ENCODE measurements at places on chromosomes 5 and 9.

GRCh38 chr5:53392073-53392472 lies 88.4 kb upstream of the FST start:
- no peak for DNase-seq

DNA sequence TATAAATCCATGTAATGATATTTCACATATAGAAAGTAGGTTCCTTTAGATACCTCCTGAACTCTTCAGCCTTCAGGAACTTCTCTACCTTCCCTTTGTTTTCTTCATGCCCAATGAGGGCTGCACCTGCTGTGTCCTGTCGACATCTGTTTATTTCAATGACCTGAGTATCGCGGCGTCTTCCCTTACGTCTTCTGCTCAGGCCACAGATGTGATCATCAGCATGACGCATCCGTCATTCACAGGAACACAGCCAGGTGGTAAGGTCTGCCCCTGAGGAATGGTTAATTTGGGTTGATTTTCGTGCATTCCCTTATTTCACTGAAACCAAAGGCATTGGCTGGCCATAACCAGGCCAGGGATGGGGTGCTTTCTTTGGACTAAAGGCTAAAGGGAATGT lies 217.1 kb downstream of the MED10 start:
- no peak for DNase-seq

- no peak for DNase-seq
Measured at GRCh38 chr5:56072863-56073766, 78.4 kb upstream of the IL6ST start.

- DNase-seq = peak; percentile 75
Measured at GRCh38 chr9:124780060-124780756, 3.3 kb downstream of the OLFML2A start.

DNA sequence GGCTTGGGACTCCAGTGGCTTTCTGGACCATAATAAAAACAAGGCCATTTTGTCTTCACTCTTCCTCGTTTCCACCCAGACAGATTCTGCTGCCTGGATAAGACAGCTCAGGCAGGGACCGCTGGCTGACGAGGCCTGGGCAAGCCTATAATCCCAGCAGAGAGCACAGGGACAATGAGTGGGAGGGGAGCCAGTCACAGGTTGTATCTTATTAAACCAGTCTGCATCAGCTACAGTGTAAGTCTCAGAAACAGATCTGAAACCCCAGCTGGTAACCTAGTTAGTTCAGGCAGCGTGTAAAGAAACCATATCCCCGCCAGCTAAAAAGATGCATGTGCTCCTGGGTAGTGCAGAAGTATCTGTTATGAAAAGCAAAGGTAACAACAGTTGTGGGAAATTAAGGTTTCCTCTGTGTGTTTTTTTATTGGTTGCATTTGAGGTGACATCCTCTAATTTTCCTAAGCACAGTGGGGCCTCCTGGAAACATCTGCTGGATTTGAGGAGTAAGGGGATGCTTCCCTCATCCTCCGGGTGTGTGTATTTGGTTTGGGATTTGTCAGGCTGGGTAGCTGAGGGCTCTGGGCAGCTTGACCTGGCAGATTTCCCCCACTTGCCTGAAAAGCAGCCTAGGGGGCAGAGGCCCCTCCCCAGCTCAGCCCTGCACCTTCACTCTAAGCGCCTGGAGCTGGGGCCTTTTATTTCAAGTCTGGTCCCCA lies 15.2 kb upstream of the TAL2 start:
- no peak for DNase-seq

DNA sequence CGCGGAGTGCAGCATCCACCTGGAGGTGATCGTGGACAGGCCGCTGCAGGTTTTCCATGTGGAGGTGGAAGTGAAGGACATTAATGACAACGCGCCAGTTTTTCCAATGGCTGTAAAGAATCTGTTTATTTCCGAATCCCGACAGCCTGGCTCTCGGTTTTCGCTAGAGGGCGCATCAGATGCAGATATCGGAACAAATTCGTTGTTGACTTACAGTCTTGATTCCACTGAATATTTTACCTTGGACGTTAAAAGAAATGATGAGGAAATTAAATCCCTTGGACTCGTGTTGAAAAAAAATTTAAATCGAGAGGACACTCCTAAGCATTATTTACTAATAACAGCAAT lies 611 bp downstream of the PCDHA3 start:
- no peak for DNase-seq

GRCh38 chr5:14749579-14750101 lies 85.1 kb downstream of the OTULIN start:
- no peak for DNase-seq

- no peak for DNase-seq
Measured at GRCh38 chr5:56329652-56330051, 96.5 kb upstream of the ANKRD55 start.

DNA sequence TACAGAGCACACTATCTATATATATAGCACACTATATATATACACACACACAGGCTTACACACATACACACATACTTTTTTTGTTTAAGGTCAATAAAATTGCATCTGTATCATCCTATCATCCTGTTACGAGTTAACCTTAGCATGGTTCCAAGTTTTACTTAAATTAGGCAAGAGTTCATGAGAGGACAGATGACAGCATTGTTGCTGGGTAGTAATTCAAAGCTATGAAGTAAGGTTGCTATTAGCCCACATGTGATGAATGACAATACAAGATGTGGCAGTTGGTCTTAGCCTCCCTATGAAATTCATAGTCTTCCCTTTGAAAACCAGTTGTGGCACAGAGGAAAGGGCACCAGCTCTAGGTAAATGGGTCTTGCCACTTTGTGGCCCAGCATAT lies 438.1 kb downstream of the ACTL7B start:
- DNase-seq = no peak

GRCh38 chr9:126788046-126788445 lies 16.8 kb upstream of the ZBTB43 start:
- no peak for DNase-seq

DNA sequence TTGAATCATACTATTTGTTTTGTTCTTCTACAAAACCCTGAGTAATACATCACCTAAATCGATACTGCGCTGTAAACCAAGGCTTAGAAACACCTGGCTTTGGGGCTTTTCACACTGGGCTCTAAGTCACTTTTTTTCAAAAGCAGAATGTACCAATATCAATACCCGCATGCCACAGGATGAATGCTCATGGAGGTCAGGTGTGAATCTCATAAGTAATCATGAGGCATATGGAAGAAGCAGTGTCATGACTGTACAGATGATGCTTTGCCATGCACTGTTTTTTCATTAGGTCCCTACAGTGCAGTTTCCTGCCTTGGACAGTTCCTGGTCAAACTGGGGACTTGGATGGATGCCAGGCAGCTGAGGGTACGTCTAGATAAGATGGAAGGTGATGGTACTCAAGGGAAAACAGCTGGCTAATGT lies 49.0 kb upstream of the ATG10 start:
- peak; percentile 15 for DNase-seq

DNA sequence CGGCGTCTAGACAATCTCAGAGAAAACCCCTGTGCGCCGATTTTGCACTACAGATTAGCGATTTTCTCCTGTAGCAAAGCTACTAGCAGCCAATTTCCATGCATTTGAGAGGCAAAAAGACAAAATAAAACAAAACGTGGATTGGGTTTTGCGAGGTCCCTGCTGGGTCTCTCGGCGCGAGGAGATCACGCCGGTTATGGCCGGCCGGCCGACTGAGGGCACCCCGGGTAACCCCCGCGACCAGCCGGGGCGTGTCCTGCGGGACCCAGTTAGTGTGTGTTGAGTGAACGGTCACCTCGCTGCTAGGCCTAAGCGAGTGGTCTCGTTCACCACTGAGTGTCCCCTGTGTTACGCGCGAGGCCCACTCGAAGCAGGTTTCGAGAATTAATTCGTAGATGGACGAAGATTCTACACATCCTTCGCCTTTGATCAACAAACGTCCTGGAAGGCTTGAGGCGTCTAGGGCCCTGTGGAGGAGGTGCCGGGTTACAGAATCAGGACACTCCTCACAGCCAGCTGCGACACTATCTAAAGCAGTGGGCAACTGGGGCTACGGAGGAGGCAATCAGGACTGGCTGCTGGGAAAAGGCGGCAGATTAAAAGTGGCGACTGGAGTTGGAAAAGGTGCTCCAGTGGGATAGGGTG lies 764 bp upstream of the VDAC1 start:
- peak; percentile 51 for DNase-seq

DNA sequence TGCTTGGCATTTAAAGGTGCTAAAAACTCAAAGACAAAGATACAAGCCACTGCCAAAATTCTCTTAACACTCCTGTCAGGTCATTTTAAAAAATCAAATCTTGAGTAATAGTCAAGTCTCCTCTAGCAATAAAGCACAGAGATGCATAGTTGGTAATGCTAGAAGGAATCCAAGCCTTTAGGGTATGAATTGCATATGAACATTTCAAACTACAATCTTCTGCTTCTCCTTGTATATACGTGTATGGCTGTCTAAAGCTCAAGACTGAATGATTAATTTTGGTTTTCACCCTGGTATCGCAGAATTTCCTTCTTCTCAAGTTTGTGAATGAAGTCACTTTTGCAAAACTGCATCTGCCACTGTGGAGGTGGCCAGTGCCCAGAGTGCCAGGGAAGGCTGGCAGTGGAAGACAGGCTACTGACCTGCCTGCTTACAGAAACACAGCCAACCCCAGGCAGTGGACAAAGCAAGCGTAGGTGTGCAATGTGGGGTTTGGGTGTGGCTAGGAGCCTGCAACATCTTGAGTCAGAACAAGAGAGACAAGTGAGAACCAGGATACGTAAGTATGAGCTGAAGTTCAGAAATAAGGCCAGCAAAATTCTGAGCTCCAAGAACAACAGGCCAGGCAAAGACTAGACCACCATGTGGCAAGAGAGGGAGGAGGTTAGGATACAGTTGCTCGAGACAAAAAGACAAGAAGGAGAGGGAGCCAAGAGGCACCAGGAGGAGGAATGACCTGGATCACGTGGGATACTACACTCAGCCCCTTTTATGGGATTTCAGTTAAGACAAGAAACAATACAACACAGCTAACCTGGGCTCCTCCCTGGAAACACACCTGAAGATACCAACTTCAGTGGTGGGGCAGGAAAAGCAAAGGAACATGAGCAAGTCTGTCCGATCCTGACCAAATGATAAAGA lies 22.6 kb downstream of the MYO10 start:
- DNase-seq = peak; percentile 28

DNA sequence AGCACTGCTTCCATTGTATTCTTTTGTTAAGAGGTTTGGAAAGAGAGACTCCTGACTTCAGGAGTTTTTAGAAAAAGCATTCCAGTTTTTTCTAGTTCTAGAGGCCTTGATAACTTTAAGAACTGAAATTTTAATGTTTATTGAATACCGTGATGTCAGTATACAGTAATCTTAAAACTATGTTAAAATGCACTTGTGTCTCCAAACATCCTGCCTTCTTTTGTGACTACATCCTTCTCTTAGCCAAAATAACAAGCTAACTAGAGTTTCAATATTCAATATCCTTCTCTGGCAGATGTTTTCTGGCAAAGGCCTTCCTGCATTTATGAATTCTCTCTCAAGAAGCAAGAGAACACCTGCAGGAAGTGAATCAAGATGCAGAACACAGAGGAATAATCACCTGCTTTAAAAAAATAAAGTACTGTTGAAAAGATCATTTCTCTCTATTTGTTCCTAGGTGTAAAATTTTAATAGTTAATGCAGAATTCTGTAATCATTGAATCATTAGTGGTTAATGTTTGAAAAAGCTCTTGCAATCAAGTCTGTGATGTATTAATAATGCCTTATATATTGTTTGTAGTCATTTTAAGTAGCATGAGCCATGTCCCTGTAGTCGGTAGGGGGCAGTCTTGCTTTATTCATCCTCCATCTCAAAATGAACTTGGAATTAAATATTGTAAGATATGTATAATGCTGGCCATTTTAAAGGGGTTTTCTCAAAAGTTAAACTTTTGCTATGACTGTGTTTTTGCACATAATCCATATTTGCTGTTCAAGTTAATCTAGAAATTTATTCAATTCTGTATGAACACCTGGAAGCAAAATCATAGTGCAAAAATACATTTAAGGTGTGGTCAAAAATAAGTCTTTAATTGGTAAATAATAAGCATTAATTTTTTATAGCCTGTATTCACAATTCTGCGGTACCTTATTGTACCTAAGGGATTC lies 43.1 kb downstream of the NDFIP1 start:
- peak; percentile 30 for DNase-seq

- DNase-seq = no peak
Measured at GRCh38 chr5:94432499-94432898, 185.9 kb downstream of the KIAA0825 start.

- DNase-seq = no peak
Measured at GRCh38 chr5:16685069-16685468, 68.3 kb upstream of the RETREG1 start.

GRCh38 chr5:57085306-57086081 lies 88.4 kb upstream of the GPBP1 start:
- DNase-seq = no peak

DNA sequence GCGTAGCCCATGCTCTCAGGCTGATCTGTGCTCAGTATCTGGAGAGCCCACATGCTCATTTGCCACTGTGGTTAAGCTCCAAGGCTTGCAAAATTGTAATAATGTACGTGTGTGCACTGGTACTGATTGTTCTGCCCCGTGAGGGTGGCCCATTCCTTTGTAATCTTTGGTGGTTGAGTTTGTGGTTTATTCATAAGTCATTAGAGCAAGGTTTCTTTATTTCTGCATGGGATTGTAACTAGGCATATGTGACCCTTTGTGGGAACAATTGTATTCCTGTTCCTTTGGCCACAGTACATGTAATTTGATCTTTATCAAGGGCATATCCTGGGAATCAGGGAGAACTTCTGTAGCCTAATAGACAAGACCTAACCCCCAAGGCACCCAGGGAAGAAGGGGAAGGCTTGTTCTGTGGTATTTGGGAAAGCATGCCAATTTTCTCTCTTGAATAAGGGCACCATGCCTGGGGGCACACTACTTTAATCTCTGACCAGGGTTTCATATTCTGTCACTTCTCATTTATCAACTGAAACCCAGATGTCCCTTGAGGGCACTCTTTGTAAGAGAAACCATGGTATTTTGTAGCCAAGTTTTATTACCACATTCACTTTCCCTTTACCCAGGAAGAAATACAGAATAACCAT lies 74.6 kb downstream of the NPR3 start:
- no peak for DNase-seq
